ENCODE measurements at places on chromosomes 12 and 14.

DNA sequence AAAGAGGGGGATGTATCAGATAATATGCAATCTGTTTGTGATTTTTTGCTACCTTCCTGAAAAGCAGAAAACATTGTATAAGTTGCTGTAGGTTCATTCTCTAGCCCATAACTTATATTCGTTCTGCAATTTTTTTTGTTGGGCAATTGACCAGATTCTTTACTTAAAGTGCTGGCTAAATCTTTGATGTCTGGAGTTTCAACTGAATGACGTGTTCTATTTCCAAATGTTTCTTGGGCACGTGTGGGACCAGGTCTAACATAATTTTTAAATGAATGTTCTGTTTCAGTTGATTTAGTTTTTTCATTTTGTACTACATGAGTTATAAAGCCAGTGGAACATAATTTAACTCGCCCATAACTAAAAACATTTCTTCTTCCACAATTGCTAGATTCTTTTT, 3.8 kb downstream of the MLH3 start:
- no peak for DNase-seq

DNA sequence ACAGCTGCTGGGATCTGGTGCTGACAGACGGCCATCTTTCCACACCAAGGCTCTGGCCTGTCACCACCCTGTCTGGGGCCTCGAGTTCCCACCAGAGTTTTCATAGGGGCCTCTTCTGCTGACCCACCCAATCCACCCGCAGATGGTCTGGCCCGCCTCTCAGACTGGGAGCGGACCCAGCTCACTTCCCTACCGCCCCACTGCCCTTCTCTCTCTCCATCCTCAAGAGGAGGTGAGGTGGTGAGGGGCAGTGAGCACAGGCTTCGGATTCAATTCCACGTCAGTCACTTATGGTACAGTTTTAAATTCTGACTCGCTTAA, 12.3 kb upstream of the RPS6KL1 start:
- DNase-seq: no peak

DNA sequence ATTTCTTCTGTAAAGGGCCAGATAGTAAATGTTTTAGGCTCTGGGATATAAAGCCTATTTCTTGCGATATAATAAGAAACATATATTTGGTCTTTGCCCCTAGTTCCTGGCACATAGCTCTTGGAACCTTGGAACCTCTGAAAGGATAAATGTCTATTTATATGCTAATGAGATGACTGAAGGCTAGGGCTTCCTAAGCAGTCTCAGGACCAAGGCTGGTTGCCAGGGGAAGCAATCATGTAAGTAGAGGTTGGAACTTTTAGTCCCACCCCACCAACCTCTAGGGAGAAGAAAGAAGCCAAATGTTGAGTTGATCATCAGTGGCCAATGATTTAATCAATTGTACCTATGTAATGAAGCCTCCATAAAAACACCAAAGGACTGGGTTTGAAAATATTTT, 26.6 kb upstream of the NFYB start:
- no peak for DNase-seq

GRCh38 chr12:107447336-107447735, 238.3 kb upstream of the PWP1 start:
- DNase-seq: no peak

DNA sequence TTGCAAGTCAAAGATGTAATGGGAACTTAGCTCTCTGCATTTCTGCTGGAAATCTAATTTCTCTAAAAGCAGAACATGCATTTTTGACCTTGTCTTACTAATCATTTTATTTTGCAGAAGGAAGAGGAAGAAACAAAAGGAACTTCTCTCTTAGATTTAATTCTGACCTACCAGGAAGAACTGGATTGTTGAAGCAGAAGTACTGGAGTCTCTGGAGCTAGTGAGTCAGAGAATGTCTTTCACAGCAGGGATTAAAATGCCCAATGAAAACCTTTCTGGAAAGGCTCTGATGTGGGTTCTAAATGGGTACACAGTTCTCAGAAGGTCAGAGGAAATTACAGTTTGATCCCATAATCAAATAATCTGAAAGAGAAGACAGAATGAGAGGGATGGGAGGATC, 70.8 kb upstream of the GNG2 start:
- no peak for DNase-seq

GRCh38 chr12:121620333-121620891, 5.9 kb upstream of the ORAI1 start:
- DNase-seq: no peak

DNA sequence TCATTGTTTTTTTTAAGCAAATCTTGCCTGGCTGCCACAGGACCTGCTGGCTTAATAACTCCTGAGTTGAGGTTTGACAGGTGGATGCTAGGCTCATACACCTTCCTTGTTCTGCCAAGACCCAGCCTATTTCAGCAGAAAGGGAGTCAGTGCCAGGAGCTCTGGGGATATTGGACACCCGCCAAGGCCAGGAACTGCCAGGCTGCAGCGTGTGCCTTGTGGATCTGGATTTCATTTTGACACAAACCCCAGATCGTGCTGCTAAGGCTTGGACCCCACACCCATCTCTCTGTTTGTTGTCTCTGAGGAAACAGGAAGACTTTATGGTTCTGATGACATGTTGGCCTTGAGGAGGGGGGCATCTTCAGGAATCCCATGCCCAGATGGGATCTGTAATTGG, 44.4 kb upstream of the PRIMA1 start:
- no peak for DNase-seq

DNA sequence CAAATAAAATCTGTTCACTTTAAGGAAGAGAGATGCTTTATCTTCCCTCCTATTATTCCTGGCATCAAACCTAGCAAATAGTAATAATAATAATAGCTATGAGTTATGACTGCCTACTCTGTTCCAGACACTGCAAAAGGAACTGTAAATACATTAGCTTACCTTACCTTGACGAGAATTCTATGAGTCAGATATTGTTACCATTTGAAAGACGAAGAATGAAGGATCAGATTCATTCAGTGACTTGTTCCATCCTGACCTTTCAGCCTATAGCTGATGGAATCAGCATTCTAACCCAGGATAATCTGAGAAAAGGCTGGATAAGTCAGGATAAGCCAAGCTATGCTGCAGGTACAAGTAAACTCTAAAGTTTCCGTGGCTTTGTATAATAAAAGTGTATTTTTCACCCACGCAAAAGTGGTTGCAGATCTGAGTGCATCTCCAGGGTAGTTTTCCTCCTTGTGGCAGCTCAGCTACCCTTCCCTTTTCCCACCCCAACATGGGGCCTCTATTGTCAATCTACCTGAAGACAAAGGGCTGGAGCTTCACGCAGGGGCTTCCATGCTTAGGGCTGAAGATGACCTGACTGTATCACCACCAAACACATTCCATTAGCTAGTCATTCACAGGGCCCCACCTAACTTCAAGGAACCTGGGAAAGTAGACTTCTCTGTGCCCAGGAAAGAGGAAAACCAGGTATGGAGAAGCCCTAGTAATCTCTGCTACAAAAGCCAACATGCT, 57.2 kb upstream of the CCND2 start:
- no peak for DNase-seq

GRCh38 chr14:52267501-52268278, at the start of gene PTGDR:
Gene PTGDR, plus strand, starts transcription at chr14:52267698. Its CDS starts 117 bp downstream, at chr14:52267815.
- no peak for DNase-seq

DNA sequence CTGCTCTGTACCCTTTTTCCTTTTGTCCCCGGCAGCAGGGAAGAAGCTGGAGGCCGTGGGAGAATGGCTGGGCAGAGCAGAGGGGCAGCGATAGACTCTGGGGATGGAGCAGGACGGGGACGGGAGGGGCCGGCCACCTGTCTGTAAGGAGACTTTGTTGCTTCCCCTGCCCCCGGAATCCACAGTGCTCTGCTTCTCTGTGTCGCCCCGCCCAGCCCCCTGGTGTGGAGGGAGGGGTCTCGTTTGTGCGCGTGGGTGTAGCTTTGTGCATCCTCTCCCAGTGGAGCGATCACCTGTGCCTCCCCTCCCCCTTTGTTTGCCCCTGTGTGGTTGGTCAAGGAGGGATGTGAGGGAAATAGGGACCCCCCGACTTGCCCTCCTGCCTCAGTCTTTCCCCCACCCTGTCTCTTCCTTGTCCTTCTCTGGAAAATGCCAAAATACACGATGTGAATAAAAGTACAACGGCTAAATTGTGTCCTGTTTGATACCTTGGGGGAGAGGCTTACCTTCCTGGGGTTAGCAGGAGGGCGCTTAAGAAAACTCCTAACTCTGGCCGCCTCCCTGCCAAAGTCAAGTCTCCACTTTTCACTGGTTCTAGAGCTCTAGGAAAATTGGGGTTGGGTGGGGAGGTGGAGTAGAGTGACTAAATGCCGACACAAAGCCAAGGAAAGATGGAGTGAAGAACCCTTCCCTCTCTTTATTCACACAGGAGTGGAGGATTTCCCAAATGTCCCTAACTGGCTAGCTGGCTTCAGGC, 990 bp upstream of the TPI1 start:
- DNase-seq: no peak

DNA sequence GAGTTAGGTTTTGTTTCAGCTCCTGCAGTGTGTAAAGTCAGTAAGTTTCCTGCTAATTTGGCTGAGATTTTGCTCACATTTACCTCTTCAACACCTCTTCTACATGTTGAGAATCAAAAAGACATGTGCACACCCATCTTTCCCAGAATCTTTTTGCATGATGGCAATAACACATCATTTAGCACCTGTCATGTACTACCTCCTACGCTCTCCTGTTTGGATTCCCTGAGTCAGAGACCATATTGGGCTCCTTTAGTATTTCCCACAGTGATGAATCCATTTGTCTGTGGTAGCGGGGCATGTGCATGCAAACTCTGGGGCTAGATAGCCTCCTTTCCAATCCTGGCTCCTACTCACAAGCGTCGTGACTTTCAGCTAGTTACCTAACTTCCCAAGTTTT, 20.1 kb downstream of the PLBD1 start:
- no peak for DNase-seq

DNA sequence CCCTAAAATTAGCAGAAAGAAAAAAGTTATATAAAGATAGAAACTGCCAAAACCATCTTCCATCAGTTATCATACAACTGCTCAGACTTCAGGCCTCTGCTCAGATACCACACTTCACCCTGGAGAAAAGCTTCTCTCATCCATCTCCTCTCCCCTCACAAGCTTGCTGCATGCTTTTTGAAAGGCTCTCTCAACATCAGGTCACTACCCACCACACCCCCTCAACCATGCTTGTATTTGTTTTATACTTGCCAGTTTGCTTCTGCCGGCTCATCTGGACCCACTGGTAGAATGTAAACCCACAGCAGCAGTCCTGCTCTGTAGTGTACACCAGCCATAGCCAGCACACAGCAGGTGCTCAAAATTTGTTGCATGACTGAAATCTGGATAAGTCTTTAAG, 8.8 kb downstream of the PPP1CC start:
- DNase-seq: no peak

DNA sequence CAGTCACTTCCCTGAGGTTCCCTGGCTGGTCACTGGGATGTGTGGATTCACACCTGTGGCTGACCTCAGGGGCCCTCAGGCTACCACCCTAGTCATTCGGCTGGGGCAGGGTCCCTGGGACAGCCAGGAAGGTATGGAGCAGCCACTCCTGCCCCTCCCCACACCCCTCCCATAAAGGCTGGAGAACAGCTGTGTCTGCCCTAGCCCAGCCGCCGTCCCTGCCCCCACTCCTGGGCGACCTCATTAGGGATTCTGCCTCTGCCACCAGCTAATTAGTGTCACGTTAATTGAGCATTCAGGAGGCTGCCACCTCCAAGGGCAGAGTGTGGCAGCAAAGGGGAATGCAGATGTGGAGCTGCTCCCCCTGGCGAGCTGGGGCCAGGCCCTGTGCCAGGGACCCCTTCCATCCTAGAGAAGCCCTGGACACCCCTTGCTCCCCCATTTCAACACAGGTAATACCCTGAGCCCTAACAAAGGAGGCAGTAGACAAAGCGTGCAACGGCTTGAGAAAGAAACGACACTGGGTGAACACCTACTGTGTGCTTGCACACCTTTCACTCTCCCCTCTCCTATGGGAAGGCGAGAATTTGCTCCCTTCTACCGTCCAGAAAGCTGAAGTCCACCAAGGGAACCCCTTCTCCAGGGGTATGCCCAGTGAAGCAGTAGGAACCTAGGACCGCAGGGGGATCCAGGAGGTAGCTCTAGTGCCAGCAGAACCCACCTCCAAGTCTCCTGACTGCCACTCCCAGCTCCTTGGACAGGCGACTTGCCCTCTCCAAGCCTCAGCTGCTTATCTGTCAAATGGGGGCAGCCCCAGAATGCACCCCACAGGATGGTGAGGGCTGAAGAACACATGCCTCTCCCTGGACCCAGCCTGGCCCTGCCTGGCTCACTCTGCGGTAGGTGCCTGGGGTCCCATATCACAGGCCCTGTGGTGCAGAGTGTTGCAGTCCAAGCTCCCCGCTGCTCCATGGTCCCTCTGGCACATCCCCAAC, 45.1 kb downstream of the FAM222A start:
- no peak for DNase-seq

GRCh38 chr14:102437997-102438915, 71.3 kb downstream of the ANKRD9 start:
- DNase-seq: peak; percentile 64

DNA sequence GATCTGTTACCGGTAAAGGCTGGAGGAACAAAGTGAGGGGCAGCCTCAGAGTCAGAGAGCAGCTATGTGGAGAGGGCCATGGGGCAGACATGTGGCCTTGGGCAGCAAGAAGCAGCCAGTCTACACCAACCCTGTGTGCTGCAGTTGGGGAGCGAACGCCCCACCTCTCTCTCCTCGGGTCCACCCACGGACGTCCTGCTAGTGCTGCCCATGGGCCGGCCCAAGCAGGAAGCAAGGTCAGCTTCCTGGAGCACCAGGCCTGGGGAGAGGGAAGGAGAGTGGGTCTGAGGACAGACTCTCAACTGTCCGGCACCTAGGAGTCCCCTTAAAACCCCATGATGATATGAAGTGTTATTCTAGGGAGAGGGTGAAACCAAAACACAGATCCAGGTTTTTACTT, 254.8 kb upstream of the FKBP4 start:
- DNase-seq: no peak

DNA sequence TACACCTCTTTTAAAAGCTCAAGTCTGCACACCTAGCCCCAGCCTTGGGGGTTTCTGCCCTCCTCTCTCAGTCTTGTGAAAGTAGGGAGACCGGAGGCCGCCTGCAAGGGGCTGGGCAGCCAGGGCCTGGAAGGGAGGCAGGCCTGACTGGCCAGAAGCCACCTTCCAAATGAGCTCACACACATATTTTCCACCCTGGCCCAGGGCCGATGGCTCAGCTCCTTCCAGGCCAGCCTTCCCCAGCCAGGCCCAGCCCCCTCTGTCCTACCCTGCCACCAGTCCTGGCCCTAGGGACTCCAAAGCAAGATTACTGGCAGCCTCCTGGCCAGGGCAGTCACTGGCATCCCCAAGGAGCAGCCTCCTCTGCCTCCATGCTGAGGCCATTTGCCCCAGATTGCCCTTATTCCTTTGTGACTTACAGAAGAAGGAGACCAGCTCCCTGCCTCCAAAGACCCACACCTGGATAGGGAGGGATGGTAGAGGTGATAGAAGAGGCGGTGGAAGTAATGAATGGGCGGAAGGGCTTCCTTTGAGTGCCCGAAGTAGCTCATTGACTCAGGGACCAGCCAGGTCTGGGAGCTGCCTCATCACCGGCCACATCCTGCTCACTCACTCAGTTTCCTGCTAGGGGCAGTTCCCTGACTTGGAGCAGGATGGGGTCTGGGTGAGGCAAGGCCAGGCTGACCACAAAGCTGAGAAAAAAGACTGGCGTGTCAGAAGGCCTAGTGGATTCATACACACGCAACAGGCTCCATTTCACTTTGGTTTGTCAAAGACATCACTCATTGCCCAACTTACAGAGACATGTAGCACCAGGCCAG, 14.8 kb downstream of the MMP14 start:
- no peak for DNase-seq

- no peak for DNase-seq
These were observed 167.1 kb downstream of the DUSP6 start for GRCh38 chr12:89185181-89185580.
